ENCODE measurements at places on chromosomes 13 and 19.

DNA sequence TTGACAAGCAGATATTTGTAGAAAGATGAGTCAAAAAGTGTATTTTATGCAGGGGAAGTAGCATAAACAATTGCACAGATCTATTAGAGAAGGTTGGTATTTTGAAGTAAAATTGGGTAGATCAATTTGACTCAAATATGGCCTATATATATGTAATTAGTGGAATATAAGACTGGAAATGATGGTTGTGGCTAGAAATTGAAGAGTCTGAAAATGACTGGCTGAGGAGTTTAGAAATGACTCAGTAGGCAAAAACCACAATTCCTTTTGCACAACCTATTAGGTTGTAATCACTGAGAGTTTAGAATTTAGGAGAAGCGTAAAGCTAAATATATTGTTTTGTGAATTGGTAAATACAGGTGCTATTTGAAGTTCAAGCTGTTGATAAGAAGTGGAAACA, 622.6 kb upstream of the PCDH20 start:
- DNase-seq = no peak

DNA sequence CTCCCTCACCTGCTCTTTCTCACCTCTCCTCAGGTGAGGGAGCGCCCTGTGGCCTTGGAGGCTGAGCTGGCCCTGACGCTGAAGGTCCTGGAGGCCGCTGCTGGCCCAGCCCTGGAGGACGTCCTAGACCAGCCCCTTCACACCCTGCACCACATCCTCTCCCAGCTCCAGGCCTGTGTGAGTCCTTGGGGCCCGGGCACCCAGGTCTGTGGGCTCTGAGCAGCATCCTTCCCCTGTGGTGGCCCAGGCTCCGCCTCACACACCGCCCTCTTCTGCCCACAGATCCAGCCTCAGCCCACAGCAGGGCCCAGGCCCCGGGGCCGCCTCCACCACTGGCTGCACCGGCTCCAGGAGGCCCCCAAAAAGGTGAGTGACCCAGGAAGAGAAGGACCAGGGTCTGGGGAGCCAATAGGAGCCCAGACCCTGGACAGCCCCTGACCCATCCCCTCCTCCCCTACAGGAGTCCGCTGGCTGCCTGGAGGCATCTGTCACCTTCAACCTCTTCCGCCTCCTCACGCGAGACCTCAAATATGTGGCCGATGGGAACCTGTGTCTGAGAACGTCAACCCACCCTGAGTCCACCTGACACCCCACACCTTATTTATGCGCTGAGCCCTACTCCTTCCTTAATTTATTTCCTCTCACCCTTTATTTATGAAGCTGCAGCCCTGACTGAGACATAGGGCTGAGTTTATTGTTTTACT, 1.9 kb downstream of the IFNL1 start:
- DNase-seq = peak; percentile 47

DNA sequence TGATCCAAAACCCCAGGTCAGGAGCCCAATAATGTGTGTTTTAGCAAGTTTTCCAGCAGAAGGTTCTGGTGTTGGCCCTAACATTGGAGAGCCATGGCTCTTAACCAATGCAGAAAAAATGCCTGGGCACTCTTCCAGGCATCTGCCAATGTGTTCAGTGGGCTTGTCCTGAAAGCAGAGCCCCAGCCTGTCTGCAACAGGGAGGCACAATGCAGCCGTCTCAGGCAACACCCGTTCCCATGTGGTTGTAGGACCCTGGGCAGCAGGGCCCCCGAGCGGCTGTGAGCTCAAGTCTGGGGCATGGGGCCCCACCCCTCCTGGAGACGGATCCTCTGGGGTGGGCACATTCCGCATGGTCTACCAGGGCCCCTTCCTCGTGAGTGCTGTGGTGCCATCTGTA, 58.1 kb upstream of the SIAH3 start:
- DNase-seq = no peak

DNA sequence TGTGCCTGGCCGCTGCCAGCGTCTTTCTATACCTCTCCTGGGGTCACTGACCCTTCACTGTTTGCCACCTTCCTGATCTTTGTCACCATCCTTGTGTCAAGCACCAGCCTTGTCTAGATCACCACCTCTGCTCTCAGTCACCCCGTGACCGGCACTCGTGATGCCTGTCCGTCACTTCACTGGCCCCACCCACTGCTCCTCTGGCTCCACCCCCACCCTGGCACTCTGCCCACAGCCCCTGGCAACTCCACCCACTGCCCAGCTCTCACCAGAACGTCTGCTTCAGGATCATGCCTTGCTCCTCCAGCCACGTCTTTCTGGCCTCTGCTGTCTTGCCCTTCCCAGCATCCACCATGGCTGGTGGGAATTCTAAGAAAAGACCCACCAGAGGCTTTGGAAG, 24.8 kb upstream of the PLA2G4C start:
- peak; percentile 9 for DNase-seq

- no peak for DNase-seq
Observed at GRCh38 chr19:9139609-9140158, 513 bp upstream of the ZNF317 start.

GRCh38 chr13:77423296-77423695, 96.4 kb upstream of the MYCBP2 start:
- no peak for DNase-seq

DNA sequence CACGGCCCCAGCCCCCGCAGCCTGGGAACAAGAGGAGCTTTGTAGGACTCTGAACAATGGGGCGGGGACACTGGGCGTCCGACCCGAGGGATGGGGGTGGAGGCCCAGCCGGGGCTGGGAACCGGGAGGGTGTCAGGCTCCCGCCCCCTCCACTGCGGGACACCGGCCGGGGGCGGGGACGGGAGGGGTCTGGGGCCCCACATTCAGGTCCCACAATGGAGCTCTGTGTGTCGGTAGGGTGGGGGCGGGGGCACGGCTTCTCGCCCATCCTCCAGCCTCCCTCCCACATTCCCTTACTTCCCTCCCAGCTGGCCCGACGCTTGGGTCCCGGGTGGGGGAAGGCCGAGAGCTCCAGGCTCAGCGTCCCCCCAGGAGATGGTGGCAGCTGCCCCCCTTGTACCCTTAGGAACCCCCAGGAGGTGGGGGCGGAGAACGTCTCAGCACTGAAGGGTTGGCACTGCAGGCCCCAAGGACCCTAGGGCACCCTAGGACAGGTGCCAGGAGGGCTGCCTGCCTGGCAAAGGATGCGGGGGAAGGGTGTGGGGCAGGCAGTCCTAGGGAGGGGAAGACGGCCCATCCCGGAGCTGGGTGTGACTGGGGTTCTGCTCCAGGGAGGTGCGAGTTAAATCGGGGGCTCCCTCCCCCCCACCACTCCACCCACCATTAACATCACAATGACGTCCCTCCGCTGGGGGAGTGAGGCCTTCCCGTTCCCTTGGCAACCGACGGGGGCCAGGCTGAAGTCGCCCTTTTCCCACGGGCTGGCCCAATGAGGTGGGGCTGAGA, 5.3 kb downstream of the TTYH1 start:
- DNase-seq = no peak

DNA sequence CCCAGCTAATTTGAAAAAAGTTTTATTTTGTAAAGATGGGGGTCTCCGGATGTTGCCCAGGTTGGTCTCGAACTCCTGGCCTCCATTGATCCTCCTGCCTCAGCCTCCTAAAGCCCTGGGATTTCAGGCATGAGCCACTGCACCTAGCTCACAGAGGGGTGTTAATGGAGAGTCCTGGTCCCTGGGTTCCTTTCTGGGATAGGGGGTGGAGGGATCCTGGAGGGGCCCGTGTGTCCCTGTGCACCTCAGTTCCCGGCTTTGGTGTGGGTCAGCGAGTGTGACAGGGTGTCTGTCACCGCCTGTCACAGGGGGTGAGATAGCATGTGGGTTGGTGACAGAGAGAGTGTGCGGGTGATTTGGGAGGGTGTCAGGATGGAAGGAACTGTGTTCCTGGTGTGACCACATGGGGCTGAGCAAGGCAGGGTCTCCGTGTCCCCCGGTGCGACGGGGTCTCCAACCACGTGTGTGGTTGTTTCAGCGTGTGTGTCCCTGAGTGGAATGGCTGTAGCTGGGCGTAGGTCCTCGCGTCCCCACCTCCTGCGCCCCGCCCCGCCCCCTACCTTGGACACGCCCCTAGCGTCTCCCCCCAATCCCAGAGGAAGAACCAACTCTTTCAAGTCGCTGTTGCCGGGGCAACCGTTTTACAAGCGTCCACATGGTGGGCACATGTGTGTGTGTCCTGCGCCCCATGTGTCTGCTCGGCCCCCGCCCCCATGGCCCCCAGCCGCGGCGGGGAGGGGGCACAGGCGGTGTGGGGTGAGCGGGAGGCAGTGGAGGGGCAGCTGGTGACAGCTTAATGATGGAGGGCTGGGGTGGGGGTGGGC, 2.9 kb upstream of the NRTN start:
- DNase-seq = no peak

DNA sequence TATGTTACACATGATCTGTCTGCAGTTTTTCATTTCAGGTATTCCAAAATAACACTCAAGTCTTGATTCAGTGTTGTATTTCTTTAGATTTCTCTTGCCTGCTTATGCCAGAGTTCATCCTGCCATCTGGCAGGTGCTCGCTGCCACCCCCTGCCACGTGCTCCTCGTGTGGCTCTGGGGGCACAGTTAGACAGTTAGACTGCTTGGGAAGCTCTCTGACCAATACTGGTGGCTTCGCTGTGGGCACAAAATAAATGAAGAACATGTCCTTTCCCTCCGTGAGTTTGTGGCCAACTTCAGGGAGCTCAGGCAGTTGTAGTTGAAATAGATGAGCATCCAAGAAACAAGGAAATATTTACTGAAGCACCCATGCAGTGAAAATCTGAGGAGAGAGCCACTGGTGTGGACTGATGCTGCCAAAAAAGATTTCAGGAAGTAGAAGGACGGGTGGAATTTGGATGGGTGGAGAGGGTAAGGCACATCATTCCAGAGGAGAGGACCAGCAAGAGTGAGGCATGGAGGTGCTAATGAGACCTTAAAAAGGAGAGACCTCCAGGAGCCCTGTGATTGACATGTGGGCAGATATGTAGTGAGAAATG, 37.5 kb upstream of the GPR183 start:
- no peak for DNase-seq

DNA sequence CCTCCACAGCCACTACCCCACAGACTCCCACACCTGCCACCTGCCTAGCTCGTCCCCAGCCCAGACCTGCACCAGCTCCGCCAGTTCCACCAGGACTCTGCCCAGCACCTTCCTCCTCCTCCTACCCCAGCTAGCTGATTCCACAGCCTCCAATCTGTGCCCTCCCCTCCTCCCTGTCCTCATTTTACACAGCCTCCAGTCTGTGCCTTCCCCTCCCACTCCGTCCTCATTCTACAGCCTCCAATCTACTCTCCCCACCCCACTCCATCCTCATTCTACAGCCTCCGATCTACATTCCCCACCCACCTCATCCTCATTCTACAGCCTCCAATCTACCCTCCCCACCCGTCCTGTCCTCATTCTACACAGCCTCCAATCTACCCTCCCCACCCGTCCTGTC, 7.3 kb downstream of the MYDGF start:
- no peak for DNase-seq

DNA sequence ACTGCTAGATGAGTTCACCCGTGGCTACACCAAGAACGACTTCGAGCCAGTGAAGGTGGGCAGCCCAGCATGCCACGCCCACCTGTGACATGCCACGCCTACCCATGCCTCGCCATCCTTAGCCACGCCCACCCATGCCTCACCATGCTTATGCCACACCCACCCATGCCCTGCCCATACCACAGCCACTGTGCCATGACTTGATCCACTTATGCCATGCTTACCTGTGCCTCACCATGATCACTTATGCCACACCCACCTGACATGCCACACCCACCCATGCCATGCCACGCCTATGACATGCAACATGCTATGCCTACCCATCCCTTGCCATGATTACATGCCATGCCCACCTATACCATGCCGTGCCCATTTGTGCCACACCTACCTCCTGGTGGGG, 12.9 kb upstream of the USE1 start:
- no peak for DNase-seq

GRCh38 chr19:33621065-33621785, 528 bp upstream of the CHST8 start:
- DNase-seq = no peak

DNA sequence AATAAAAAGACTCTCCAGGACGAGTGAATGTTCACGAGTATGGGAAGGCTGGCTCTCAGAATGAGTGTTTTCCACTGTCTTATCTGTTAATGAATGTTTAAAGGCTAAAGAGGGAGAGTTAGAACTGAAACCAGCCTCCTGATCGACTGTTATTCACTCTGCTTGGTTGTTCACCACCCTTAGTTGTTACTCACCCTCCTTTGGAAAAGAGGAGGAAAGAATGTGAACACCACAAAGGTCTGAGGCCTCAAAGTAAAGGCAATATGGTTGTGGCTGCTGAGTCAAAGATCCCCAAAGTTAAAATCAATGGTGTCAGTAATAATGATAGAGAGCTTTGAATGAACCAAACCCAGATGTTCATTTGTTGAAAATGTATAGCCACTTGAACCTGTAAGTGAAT, 1793.2 kb upstream of the PCDH20 start:
- DNase-seq = no peak

GRCh38 chr19:1170938-1171754, 2.9 kb downstream of the SBNO2 start:
- DNase-seq = no peak

GRCh38 chr13:100811928-100812327, 137.3 kb upstream of the TMTC4 start:
- DNase-seq = no peak

DNA sequence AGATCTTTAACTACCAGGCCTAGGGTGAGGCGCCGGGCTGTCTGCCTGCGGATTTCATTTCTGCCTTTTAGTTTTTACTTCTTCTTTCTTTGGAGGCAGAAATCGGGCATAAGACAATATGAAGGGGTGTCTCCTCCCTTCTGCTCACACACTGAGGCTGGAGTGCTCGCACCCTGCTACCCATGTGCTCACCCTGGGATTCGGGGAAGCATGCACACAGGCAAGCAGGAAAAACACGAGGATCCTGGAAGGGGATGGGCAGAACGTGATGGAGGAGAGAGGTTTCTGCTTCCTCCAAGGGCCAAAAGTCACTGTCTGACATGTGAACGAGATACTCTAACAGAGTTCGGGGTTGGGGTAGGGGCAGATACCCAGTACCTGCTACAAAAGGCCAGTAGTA, 28.4 kb downstream of the ZNF823 start:
- DNase-seq = no peak

GRCh38 chr19:7847664-7848063, 17.6 kb downstream of the EVI5L start:
- DNase-seq = no peak

DNA sequence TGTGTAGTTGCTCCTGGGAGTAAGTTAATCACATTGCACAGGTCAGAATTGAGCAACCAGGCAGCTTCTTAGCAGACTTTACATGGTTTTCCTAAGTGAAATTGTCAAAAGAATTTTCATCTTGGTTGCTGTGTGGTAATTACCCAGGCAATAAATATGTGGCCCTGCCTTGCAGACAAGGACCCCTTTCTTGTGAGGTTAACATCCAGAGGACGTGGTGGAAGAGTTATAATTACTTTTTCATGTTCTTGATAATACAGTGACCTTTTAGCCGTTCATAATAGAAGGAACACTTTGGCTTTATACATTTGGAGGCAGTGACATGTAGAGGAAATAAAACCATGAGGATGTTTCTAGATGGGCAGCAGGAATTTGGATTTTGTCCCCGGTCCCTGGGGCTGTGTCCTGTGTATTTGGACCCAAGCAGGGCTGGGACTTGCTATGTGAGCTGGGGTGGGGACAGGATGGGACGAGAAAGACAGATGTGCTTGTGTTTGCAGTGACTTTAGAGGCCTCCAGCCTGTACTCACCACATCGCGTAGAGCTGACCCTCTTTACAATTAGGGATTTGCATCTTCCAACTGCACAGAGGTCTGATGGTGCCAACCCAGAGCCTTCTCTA, 156.2 kb downstream of the STK24 start:
- DNase-seq = no peak
